Ovary (tissue), 10 donors: ENCODE measurements at places on chromosomes 16 and 17. TPM values are rescaled to one million over a fixed set of nuclear protein-coding genes. Genes with fewer than 3 reads are reported as not detected.
A peak's percentile ranks its signal among the peaks of the same experiment; 100 is the strongest.

DNA sequence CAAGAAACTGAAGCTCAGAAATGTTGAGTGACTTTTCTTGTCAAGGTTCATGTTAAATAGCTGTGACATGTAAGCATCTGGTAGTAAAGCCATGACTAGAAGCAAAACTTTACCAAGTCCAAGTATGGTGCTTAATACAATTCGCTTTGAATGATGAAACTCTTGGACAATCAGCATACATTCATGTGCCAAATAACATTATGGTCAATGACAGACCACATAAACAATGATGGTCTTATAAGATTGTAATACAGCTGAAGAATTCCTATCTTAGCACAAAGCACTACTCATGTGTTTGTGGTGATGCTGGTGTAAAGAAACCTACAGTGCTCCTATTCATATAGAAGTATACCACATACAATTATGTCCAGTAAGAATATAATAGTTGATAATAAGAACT, 97.1 kb upstream of the RPRML start:
- DNase-seq = no peak

DNA sequence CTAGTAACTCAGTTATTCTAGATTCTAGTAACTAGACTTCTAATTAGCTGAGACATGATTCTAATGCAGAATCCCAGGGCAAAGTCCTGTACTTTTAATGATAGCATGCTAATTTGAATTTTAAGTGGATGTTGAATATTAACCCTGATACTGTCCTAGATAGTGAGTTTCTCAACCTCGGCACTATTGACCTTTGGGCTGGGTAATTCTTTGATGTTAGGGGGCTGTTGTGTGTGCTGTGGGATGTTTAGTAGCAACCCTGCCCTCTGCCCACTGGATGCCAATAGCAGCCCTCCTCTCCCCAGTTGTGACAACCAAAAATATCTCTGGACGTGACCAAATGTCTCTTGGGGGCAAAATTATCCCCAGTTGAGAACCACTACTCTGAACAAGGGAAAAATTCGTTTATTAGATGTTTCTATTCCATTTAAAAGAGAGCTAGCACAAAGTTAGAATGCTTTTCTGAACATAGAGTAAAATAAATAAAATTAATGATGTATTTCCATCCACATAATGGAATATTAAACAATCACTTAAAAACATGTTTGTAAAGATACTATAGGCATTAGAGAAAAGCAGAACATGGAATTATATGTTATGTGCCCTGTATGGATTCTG, 30.2 kb downstream of the SALL1 start:
- no peak for DNase-seq

DNA sequence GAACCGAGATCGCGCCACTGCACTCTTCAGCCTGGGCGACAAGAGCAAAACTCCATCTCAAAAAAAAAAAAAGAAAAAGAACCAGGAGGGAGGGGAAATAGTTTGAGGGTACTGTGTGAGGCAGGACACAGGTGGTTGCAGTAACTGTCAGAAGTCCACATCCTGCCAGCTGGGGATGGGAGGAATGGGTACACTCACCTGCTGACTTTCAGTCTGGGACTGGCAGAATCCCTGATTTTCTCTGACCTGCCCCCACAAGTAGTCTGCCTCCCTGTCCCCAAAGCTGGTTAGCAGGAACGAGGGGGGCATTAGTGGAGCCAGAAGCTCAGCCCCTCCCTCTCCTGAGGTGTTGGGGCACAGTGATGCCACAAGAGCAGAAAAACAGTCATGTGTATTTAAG, 7.1 kb upstream of the ARL5C start:
- DNase-seq = no peak

GRCh38 chr16:77171745-77172635, 19.0 kb upstream of the MON1B start:
- no peak for DNase-seq

DNA sequence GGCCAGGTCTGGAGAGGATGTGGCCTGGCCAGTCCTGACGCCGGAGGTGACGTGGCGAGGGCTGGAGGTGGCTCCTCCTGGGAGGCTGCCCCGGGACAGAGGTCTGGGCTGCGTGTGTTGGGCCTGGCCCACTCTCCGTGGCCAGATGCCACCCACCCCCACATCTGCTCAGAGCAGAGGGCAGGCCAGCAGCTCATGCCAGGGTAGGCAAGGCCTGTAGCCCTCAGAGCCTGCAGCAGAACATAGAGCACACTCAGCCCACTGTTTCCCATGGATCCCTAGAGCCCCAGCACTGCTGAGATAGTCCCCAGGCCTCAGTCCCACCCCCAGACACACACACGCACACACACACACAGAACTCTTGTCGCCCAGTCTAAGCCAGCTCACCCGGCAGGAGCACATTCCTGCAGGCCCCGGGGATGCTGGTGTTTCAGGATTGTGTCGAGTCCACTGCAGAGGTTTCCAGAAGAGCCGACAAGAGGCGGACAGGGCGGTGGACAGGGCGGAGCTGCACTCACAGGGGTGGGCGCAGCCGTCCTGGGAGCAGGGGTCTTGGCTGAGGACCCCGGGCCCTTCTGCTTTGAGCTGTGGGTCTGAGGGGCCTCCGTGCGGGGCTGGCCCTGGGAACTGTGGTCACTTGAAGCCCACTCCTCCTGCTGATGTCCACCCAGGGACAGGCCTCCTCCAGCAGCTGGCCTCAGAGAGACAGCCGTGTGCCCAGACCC, 33.4 kb downstream of the SOX8 start:
- no peak for DNase-seq

GRCh38 chr17:46794318-46794717, 24.2 kb downstream of the WNT3 start:
- DNase-seq = no peak

DNA sequence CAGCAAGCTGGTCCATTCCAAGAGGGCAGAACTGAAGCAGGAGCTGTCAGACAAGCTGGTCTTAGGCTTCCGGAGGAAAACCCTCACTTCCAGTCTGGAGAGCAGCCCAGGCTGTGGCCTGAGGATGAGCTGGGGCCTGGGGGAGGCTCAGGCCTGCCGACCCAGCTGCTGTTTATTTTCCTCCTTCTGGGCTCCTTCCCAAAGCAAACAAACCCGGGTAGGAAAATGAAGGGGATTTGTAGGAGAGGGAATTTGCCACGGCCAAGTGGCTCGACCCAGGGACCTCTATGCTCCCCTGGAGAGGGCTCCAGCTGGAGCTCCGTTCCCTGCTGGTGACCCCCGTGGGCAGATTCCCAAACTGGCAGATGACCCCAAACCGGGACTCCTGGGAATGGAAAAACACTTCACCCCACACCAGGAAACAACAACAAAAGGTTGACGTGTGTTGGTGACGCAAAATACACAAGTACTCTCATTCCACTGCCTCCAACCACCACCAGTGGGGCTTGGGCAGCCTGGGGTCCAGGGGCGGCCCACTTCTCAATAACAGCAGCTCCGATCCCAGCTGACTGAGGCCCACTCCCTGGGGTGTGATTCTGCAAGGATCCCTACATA, 8.8 kb downstream of the JUP start:
- peak; percentile 93 for DNase-seq

DNA sequence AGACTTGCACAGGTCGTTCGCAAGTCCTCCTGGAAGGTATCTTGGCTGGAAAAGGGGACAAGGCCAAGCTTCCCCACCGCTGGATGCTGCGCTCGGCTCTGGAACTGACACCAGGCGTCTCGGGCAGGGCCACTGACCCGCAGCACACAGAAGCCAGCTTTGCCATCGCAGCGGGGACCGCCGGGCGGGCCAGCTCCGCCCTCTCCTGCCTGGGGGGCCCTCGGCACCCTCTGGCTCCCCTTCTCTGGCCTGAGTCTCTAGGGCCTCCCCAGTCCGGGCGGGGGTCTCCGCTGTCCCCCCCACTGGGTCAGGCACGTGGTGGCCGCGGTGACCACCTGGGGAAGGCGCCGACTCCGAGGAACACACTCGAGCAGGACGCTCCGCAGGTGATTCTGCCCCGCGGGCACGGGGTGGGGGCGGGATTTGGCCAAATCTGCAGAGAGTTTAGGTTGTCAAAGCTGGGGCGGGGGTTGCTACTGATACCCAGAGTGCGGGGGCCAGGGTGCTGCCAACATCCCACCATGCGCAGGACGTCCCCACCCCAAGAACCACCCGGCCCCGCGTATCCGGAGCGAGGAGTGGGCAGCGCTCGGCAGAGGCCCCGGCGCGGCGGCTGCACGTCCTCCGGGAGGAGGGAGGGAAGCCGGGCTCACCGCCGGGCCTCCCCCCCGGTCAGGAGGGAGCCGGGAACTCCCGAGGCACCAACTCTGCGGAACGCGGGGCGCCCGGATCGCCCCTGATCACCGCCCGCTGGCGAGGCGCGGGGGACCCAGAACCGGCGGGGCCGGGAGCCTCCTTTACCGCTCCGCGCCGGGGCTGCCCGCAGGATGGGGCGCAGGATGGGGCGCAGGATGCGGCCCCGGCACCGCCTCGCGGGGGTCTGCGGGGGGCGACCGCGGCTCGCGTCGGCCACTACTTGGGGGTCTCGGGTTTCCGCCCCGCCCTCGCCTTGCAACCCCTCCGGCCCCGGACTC, 744 bp upstream of the METRNL start:
- DNase-seq = peak; percentile 69

Gene UTS2R
- not detected for polyA plus RNA-seq

DNA sequence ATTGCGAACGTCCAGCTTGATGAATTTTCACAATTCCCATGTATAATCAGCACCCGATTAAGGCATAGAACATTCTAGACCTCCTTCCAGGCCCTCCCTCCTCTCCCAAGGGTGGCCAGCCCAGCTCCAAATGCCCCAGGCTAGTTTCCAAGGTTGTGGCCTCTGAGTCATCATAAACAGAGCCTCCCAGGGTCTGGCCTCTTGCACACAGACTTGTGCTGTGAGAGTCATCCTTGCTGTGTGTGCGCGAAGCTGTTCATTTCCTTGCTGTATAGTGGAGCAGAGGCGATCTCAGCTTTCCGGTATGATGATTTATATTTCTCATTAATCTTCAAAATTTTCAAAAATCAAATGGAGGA, 20.5 kb upstream of the JPH3 start:
- DNase-seq = peak; percentile 89

- no peak for DNase-seq
Observed at GRCh38 chr17:5610956-5611355, 26.6 kb upstream of the NLRP1 start.

DNA sequence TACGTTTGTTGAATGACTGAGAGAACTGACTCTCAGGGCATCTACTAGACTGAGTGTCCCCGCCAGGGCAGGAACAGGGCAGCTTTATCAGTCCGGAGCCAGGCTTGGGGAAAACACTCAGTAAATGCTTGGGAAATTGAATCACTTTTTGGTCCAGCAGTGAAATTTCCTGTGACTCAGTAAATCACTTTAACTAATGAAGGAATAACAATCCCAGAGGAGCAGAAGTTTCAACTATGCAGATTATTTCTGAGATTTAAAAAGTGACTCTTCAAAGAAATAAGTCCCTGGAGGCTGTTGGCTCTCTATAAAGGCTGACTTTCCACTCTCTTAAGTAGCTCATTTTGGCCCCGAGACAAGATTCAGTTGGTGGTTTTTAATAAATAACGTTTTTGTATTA, 101.8 kb downstream of the FOXL1 start:
- DNase-seq = no peak

Gene CLEC19A
- polyA plus RNA-seq = not detected

- DNase-seq = no peak
Observed at GRCh38 chr17:15130426-15130825, 134.7 kb downstream of the PMP22 start.

DNA sequence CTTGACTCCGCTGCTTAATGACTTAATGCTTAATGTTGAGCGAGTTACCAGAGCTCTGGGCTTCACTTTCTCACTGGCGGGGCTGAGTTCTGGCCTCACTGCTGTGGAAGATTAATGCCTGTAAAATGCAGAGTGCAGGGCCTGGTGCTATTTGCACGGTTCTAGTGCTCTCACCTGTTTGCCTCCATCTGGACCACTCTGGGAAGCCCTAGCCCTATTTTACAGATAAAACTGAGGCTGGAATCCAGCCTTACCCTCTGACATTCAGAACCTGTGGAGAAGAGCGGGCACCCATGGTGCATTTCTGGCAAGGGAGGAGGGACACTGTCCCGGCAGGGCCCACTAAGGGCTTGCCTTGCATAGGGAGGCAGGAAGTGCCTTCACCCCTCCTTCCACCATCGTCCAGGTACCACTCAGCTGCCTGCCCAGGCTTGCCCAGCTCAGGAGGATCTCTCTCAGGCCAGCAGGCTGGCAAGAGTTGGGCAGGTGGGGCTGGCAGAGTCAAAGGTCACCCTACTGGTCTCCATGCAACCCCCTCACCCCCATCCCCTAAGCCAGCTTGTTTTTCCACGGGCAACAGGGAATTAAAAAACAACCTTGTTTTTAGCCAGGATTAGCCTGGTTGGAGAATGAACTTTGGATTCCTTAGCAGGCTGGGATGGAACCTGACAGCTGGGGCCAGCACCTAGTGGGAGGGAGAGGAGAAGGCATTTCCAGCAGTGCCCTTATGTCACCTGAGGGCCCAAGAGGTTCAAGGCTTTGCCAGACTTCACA, 4.1 kb upstream of the UBALD1 start:
- DNase-seq = no peak

DNA sequence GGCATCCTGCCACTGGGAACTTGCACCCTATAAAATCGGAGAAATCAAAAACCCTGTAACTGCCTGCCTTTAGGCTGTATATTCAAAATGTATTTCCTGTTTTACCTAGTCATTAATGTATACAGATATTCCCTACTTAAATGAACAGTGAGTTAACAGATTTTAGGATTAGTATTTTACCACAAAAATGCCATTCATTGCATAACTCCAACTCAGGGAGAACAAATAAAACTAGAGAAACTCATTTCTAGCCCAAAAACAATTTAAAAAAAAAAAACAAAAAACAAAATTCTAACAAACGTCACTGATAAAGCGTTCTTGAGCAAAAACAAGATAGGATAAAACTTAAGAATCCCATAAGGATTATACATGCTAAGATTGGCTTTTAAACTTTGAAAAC, 3.7 kb upstream of the DHX33 start:
- DNase-seq = no peak

DNA sequence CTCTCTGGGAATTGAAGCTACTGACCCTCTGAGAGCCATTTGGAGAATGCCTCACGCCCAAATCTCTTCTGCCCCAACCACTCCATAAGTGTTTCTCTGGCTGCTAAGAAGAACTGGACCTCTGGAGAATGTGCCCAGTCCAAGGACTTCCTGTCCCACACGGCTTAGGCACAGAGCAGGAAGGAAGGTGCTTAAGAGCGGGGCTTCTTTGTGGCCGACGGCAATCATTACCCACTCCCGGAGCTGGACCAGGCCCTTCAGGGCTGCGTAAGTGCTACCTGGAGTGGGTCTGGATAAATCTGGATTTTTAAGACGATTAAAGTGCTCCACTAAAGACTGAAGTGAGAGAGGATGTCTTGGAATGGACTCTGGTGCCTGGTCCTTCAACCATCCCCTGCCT, 1.8 kb downstream of the CCDC42 start:
- DNase-seq = no peak
